ENCODE measurements at places on chromosomes 6 and 20.
A peak's percentile ranks its signal among the peaks of the same experiment; 100 is the strongest.

- no peaks in the 10 kb centered on the region for H3K4me1 ChIP-seq
- DNase-seq, result no peak
- no peak overlapping the region for H3K4me3 ChIP-seq
- no peaks in the 10 kb centered on the region for H3K27me3 ChIP-seq
These were observed 978.5 kb downstream of the TBC1D32 start for GRCh38 chr6:120355822-120356221.

- no peaks in the 10 kb centered on the region for H3K36me3 ChIP-seq
- DNase-seq, result peak; percentile 87
- H3K4me1 ChIP-seq, result peaks cover 51% of the 10 kb centered on the region
- no peaks in the 10 kb centered on the region for H3K27me3 ChIP-seq
- H3K27ac ChIP-seq, result peak overlapping the region; percentile 79
These were observed 520 bp downstream of the SLC24A3 start for GRCh38 chr20:19212821-19213502.

GRCh38 chr6:53956068-53956711 is 155.1 kb upstream of the MLIP start:
- H3K4me1 ChIP-seq, result no peaks in the 10 kb centered on the region
- no peaks in the 10 kb centered on the region for H3K36me3 ChIP-seq
- no peak overlapping the region for H3K4me3 ChIP-seq
- no peak overlapping the region for H3K27ac ChIP-seq
- no peaks in the 10 kb centered on the region for H3K27me3 ChIP-seq

GRCh38 chr20:2524709-2525506 is 11.5 kb upstream of the TMC2 start:
- DNase-seq, result peak; percentile 49
- H3K4me1 ChIP-seq, result peaks cover 3% of the 10 kb centered on the region
- H3K27ac ChIP-seq, result peak overlapping the region; percentile 93

DNA sequence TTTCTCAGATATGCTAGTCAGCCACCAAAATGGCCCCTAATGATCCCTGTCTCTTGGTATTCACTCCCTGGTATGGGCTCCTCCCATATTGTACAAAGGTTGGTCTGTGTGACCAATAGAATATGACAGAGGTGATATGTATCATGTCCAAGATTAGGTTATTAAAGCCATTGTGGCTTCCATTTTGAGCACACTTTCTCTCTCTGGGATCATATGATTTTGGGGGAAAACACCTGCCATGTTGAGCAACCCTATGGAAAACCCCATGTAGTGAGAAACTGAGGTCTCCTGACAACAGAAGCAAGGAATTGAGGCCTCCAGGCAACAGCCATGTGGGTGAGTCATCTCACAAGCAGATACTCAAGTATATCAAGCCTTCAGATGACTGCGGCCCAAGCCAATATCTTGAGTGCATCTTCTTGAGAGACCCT is 7.1 kb upstream of the ZNF318 start:
- H3K27me3 ChIP-seq, result peaks cover 5% of the 10 kb centered on the region
- DNase-seq, result no peak
- no peak overlapping the region for H3K4me3 ChIP-seq
- H3K36me3 ChIP-seq, result no peaks in the 10 kb centered on the region
- H3K4me1 ChIP-seq, result no peaks in the 10 kb centered on the region

DNA sequence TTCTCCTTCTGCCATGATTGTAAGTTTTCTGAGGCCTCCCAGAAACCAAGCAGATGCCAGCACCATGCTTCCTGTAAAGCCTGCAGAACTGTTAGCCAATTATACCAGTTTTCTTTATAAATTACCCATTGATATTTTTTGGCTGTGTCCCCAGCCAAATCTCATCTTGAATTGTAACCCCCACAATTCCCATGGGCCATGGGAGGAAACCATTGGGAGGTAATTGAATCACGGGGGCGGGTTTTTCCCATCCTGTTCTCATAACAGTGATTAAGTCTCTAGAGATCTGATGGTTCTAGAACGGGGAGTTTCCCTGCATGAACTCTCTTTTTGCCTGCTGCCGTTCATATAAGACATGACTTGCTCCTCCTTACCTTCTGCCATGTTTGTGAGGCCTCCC is 788.5 kb downstream of the C6orf118 start:
- no peak overlapping the region for H3K27ac ChIP-seq
- DNase-seq, result no peak
- no peaks in the 10 kb centered on the region for H3K36me3 ChIP-seq
- H3K4me3 ChIP-seq, result no peak overlapping the region
- H3K27me3 ChIP-seq, result no peaks in the 10 kb centered on the region
- no peaks in the 10 kb centered on the region for H3K4me1 ChIP-seq

All from tibial artery (tissue), 4 donors.